ENCODE measurements at places on chromosomes 12 and 14. TPM values are rescaled to one million over a fixed set of nuclear protein-coding genes. Genes with fewer than 3 reads are reported as not detected.

- no peak for DNase-seq
These were observed 21.3 kb downstream of the GPR68 start for GRCh38 chr14:91223028-91223783.

SCN8A gene
- 3.9 TPM for total RNA-seq

- no peak for DNase-seq
These were observed 64.9 kb upstream of the KITLG start for GRCh38 chr12:88644946-88645702.

EIF2S3B gene
- total RNA-seq = 13.3 TPM

- no peak for DNase-seq
These were observed 526.7 kb upstream of the TBX3 start for GRCh38 chr12:115210533-115211252.

GRCh38 chr14:99937475-99938244 is 127.6 kb upstream of the EVL start:
- DNase-seq = peak; percentile 36
